Upper lobe of left lung (tissue), 6 donors: ENCODE measurements at places on chromosomes 5 and 9.

- DNase-seq: no peak
These were observed 796.1 kb downstream of the CDH12 start for GRCh38 chr5:22057012-22057411.

DNA sequence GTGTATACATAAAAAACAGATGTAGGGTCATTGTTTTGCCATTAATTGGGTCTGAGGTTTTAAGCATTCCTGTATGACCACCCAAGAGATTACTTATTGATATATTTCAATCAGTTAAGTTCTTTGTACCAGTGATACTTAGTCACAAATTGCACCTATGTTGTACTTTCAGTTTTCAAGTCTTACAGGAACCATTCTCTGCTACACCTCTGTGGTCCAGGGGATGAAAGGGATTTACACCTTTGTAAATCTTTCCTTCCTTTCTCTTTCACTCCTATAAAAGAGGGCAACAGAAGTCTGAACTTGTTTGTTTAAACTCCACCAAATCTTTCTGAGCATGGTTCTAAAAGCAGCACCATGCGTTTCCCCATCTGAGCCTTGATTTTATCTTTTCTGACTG, 86.1 kb downstream of the DEPDC1B start:
- no peak for DNase-seq

- no peak for DNase-seq
These were observed 486.4 kb upstream of the ZNF608 start for GRCh38 chr5:125232779-125233230.

DNA sequence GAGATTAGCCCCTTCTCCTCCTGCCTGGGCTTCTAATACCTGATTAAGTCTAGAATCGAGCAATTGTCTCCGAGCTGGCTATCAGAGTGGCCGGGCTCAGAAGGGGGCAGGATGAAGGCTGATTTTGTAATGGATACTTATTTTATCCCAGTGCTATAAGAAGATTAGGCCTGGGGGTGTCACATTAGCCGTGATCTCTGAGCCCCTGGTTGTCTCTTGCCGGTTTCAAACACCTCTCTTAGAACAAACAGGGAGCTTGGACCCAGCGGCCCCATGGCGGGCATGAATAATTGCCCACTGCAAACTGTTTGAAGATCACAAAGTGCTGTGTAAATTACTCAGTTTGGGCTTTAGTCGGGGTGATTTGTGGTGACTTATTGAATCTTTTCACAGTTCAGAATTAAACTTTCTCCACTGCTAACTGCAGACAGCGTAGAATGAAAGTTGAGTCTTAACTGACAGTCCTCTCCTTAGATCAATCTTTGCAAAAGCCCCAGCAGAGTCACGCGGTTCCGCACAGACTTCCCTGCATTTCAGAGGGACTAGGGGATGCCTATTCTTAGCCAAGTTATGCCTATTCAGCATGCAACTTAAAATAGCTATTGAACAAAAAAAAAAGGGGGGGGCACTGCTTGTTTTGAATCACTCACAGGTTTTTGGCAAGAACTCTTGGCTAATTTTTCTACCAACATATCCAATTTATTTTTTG, 200.6 kb upstream of the IRX1 start:
- DNase-seq: no peak

DNA sequence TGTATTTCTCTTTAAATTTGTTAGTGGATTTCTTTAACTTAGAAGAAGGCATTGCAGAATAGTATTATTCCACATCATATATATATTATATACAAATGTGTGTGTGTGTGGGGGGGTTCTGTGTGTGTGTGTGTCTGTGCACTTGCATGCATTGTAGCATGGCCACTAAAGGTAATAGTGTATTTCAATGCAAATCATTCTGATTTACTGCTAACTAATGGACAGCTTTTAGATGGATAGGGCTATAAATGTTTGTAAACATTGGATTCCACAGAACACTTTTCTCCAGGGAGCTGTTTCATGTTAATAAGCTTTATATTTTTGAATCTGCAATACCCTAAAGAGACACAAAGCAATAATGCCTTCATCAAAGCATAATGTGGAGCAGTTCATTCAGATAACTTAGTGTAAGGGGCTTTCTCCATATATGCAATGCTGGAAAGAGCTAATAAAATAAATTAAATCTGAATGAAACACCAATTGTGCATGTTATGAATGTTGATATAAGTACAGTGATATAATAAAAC, 496.7 kb upstream of the CDH9 start:
- DNase-seq: no peak

DNA sequence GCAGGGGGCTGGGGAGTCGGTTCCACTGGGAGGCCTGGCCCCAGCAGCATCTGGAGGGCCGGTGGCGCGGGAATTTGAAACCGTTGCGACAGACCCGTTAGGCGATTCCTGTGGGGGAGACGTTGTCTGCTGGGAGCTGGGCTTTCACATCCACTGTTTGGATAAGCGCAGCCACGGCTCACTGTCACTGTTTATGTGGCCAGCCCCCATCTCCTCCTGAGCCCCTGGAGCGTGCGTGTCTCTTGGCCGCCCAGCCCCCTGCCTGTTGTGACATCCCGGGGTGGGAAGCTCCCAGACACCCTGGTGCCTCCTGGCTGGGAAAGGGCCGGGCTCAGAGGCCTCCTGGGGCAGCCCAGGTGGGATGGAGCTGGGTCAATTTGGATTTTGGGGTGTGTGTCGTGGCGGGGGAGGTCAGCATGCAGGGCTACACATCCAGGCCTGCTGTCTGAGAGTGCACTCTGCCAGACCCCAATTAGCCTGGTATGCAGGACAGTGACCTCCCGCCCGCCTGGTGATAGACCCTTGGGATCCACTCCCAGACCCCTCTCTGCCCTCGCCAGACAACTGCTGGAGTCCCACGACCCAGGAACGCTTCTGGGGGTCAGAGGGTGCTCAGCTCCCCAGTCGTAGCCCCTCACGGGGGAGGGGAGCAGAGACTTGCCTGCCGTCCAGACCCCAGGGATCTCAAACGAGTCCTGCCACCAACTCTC, 62.0 kb upstream of the RNU6ATAC start:
- peak; percentile 60 for DNase-seq

DNA sequence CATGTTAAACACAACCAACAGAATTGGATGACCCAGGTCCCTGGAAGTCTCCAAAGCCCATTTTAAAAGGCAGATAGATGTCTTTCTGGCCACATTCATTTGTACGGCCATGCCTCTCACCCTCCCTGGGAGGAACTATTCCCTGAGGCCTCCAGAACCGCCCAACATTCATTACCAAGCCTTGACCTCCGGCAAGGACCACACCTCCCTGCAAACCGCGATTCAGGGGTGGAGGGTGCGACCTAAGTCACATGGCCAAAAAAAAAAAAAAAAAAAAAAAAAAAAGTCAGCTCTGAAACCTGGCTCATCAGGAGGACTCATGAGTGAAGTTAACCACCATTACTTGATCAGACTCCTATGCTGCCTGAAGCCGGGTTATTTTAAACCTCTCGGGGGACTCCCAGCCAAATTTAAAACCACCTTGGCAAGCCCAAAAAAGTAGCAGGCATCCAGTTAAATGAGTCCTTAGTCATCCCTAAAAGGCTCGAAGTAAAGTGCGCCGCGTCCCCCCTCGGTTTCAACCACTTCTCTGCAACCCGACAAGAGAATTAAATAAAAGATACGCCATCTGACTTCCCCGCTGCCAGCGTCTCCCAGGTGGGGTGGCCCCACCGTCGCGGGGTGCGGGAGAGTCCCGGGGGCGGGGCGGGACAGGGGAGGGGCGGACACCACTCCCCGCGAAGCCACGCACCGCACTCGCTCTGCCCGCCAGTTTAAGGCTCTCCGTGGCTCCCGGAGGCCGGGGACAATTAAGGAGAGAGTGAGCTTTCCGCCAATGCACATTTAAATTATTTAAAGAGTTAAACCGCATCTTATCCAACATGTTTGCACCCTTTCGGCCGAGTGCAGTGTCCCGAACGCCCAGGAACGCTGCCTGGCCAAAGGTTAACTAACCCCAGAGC, 2.3 kb downstream of the KLF9 start:
- peak; percentile 78 for DNase-seq

- DNase-seq: no peak
These were observed 235.0 kb downstream of the GOLPH3 start for GRCh38 chr5:31939151-31939550.
